ENCODE measurements at places on chromosomes 1 and 21.

DNA sequence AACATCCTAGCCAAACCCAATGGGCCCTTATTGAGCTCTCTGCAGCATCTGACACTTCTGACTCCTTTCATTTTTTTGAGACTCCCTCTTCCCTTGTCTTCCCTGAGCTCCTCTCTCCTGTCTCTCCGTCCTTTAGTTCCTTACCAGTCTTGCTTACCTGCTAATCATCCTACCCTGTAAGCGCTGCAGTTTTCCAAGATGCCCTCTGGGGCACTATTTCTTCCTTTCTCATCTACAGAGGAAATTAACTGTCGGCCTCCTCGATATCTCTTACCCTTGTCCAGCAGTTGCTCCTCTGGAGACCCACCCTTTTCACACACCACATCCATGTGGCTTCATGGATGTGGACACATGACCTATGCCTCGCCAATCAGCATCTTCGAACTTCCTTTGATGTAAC is 6.8 kb downstream of the GPR161 start:
- no peak for DNase-seq

DNA sequence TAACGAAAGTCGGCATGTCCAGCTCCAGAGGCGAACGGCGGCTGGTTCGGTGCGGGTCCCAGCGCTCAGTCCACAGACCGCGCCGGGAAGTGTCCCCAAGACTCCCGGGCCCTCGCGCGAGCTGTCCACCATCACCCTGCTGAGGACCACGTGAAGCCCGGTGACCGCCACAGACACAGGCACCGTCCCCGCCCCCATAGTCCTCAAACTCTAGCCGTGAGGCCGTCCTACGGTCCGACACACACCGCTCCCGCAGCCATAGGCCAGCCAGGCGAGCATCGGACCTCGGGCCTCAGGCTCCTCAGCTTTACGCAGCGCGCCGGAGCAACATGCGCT is 535 bp downstream of the SETD4 start:
- no peak for DNase-seq

GRCh38 chr1:214935258-214935657 is 147.3 kb upstream of the KCNK2 start:
- no peak for DNase-seq

GRCh38 chr1:230809256-230809990 is 58.9 kb downstream of the C1orf198 start:
- no peak for DNase-seq

- DNase-seq = no peak
Measured at GRCh38 chr1:215418876-215419447, 148.1 kb upstream of the KCTD3 start.

Measured in activated T-cell treated with anti-CD3 and anti-CD28 coated beads for 1 hour (primary cell).